ENCODE measurements at places on chromosomes 16 and 17.

- DNase-seq = no peak
Observed at GRCh38 chr17:18280766-18281371, 20.4 kb downstream of the MIEF2 start.

DNA sequence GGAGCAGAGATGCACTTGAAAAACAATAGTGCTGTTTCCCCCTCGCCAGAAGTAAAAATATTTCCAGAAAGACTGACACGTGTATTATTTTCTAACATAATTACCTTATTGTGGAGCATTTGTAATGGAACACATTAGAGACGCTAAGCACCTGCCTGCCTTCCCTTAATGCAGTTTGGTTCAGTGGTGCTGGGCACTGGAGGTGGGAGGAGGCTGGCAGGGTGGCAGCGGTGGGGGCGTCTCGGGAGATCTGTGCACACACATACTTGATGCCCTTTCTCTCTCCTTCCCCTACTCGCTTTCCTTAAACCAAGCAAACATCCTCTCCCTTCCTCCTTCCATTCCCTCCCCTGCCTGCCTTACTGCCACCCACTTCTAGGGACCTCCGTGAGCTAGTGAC lies 156.6 kb upstream of the SDK2 start:
- DNase-seq = no peak

DNA sequence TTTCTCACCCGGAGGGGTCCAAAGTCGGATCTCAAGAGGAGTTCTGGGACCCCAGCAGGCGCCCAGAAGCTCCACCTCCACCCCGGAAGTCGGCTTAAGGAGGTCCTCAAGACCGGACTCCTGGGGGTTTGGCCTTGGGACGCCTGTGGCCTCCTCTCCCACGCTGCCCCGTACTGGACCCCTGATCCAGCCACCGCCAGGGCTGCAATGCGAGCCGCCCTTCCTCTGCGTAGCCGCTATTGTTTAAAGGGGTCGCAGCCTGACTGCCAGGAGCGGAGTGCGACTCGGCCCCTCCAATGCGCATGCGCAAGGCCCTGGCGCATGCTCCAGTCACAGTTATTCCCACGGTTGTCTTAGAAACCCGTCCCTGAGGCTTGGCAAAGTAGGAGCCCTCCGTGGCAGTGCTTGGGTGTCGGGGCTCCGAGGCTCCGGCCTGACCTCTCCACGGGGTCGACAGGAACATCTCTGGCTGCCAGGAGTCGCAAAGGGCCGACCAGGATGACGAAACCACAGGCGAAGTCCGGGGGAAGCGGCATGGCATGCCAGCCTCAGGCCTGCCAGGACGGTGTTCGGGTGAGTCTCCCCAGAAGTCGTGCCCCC lies 719.0 kb downstream of the KCNJ18 start:
- no peak for DNase-seq

DNA sequence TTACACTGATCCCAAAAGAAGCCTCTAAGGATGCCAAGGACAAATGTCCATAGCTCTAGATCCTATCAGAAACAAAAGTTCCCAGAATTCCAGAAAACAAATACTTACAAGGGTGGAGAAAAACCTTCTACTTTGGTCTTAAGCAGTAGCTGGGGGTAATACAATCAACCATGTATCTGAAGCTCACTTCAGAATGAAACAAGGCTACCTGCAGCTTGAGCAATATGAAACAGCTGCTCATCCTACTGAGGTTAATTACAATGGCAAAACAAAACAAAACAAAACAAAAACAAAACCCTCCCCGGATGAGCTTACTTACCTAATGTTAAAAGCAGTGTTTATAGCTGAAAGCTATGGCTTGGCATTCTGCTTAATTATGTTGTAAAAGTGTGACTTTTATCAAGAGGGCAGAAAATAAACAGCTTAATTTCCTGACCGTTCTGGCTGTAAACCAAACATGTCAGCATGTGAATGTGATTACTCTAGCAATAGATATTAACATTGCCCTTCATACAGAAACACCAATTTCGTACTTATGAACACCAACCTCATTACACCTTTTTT lies 10.5 kb downstream of the PDZD9 start:
- DNase-seq = no peak

GRCh38 chr17:7261379-7262191 lies 693 bp downstream of the CLDN7 start:
- no peak for DNase-seq
